CD4-positive, alpha-beta T cell treated with Interleukin-10 for 1 hour (primary cell): ENCODE measurements at places on chromosomes 2 and 18.
A peak's percentile ranks its signal among the peaks of the same experiment; 100 is the strongest.

- no peak for DNase-seq
Observed at GRCh38 chr2:143955401-143956065, 564.4 kb downstream of the ZEB2 start.

- DNase-seq = no peak
Observed at GRCh38 chr2:188170356-188170755, 121.3 kb upstream of the GULP1 start.

GRCh38 chr2:201064797-201065329 is 6.6 kb downstream of the HYCC2 start:
- DNase-seq = no peak

DNA sequence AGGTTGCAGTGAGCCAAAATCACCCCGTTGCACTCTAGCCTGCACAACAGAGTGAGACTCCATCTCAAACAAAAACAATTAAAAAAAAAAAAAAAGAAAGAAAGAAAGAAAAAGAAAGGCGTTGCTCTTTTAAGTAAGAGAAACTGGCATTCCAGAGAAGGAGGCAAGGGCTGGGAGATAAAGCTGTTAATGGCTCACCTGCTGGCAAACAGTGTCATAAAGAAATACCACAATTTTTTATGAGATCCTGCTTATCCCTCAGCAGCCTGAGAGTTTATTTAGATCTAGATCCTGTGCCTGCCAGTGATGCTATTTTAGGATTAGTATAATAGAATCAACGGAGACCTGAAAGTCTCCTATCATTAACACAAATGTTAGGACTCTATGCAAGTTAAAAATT is 16.3 kb downstream of the SLC19A3 start:
- no peak for DNase-seq

GRCh38 chr2:202038471-202039277 is 5.0 kb downstream of the FZD7 start:
- no peak for DNase-seq

- DNase-seq = no peak
Observed at GRCh38 chr2:41151746-41152145, 699.9 kb upstream of the SLC8A1 start.

DNA sequence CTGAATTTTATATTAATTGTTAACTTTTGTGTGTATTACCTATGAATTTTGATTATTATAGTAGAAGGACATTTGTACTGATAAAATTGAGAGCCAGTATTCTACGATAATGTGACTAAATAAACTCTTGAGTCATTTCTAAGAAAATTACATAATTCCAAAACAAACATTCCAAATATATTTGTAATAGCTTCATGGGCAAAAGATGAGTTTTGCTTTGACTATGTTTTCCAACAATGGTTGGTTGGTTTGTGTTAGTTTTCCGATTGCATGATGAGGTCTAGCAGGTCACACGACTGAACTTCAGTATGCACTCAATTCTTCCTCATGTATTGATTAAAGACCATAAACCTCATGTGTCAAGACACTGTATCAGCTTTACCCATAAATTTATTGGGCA is 71.7 kb upstream of the WDR75 start:
- no peak for DNase-seq

DNA sequence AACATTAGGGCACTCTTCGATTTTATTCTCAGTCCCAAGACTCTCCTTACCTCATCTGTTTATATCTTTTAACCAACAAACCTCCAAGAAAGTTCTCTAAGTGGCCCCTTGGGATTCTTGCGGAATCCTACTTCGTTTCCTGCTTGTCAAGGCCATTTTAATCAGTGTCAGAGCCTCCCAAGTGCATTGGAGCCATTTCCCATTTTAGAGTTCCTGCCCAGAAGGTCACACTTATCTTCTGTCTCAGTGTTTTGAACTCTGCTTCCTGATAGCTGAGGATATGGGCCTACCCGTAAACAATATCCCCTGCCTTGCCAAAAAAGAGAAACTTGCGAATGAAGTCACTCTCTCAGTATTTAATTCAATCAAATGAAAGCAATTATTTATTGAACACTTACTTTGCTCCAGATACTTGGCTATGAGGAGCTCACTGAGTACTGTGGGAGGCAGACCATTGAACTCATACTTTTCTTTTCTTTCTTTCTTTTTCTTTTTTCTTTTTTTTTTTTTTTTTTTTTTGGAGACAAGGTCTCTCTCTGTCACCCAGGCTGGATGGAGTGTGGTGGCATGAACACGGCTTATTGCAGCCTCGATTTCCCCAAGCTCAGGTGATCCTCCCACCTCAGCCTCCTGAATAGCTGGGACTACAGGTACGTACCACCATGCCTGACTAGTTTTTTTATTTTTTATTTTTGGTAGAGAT is 5.7 kb upstream of the NOSTRIN start:
- no peak for DNase-seq

- no peak for DNase-seq
Observed at GRCh38 chr2:192140236-192140839, 54.4 kb downstream of the TMEFF2 start.

DNA sequence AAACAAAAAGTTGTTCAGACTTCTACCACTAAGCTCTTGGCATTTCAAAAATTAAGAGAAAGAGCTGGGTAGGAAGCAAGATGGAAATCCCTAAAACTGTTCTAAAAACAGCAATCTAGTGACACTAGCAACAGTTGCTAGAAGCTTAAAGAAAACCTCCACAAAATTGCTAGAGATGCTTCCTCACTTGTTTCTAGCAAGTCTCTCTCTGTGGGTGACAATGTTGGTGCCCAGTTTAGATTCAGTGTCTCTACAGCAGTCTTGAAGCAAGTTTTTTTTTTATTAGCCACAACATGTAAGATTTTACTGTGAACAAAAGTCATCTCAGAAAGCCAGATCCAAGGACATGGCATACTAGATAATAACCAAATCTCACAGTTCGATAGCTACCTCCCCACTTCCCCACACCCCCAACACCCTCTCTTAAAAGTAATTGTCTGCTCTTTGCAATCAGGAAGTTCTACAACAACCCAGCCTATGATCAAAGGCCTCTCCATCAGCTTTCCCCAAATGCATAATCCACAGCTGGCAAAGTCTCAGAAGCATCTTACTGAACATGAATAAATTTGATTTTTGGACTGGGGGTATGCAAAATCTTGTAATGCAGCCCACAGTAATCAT is 70.0 kb downstream of the ANKRD44 start:
- DNase-seq = peak; percentile 54

GRCh38 chr2:112758711-112759110 is 5.7 kb downstream of the CKAP2L start:
- DNase-seq = no peak

DNA sequence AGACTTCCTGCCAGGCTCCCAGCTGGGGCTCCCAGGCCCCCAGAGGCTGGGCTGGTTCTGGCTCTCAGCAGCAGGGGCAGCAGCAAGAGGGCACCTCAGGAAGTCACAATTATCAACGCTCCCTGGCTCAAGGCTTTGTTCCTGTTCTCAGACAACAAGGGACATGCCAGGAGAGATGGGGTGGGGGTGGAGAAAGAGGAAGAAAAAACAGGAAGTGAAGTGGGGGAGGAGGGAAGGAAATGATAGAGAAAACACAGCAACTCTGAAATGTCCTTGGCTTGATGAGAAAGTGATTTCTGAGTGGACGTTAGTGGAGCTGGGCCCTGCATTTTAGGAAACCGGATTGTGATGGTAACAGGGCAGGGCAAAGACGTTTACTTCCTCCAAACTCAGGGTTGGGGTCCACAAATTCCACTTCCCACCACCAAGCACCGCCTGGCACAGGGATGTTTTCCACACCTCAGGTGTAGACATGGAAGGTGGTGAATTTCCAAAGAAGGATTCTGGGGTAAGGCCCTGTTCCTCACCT is 40.4 kb downstream of the CYRIA start:
- DNase-seq = peak; percentile 15

DNA sequence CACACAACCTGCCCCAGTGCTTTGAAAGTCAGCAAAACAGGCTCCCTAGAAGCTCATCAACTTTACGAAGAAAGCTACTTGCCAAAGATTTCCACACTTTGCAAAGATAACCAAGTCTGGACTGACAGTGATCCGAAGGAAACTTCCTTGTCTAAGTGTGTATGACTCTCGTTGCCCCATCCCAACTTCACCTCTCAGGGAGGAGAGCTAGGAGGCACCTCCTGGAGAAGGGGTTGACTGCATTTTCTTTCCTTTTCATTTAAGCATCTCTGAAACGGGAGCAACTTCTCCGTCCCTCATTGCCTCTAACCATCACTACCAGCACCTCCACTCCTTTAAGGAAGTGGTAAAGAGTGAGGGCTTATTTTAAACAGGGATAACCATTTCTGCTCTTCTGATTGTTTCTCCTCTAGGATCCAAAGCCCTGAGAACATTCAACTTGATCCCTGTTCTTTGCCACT is 7.0 kb downstream of the ZEB2 start:
- DNase-seq = no peak

DNA sequence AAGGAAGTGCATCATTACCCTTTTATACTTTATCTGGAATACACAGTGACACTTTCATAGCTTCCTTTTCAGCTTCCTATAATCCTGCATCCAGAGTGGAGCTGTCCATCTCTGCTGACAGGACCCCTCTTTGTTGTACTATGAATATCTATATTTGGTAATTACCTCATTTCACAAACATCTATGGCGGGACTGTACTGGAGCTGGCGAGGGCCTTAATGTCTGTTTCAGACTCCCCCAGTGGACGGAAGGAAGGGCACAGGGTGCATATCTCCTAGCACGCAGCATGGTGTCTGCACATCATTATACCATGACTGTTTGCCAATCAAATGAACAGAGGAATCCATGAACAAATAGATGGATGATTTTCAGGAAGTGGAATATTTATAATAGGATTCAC is 142.3 kb downstream of the SOX11 start:
- no peak for DNase-seq

DNA sequence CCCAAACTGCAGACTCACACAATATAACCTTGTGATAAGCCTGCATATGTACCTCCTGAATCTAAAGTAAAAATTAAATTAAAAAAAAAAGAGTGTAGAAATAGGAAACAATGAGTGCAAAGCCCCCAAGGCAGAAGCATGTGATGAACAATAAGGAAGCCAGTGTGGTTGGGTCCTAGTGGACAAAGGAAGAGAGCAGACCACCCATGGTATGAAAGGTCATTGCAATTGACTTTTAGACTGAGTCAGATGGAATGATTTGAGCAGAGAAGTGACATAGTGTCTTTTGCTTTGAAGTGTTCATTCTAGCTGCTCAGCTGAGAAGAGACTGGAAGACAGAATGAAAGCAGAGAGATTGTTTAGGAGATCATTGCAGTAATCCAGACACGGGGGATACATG is 417.1 kb downstream of the RAD51AP2 start:
- DNase-seq = no peak

DNA sequence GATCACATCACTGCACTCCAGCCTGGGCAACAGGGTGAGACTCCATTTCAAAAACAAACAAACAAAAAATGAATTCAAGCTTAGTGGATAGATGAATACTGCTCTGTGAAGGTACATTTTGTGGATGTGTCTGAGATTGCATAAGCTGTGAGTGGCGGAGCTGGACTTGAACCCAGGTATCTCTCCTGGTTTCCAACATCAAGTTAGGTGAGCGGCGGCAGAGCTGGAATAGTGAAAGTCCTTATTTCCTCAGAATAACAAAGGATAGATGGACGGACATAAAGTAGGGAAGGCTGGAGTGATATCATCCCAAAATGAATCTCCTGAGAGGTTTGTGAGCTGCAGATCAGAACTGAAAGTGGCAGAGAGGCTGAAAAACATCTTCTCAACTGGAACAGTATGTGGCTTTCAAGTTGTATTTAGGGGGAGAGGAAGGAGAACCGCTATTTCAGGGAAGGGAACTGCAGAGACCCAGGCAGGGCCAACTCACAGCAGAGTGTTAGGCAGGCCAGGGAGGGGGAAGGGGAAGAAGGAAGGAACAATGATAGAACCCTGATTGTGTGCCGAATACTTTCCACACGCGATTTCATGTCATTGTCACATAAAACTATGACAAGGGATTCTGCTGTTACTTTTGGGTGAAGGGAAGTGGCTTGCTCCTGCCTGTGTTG is 106.2 kb downstream of the LPIN1 start:
- DNase-seq = no peak

GRCh38 chr2:121723316-121723715 is 13.4 kb downstream of the NIFK start:
- DNase-seq = no peak

DNA sequence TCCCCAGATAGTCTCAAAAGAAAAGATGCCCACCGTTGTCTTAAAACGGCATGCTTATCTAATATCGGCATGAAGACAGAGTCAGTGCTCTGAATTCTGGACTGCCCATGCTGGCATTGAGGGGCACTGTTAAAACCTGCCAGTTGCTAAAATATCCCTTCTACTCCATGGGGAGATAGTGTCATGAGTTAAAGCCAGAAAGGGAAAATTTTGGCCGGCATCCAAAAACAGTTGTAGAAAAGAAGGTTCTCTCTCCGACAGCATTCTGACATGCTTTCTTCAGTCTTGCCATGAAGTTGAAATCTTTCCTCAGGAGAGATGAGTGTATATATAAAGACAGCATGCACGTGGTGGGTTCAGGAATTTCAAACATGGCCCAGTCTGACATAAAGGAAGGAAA is 401.3 kb upstream of the PIK3C3 start:
- no peak for DNase-seq

GRCh38 chr2:59806486-59806885 is 747.0 kb downstream of the BCL11A start:
- no peak for DNase-seq

- DNase-seq = no peak
Observed at GRCh38 chr2:128775914-128776285, 457.2 kb upstream of the HS6ST1 start.

DNA sequence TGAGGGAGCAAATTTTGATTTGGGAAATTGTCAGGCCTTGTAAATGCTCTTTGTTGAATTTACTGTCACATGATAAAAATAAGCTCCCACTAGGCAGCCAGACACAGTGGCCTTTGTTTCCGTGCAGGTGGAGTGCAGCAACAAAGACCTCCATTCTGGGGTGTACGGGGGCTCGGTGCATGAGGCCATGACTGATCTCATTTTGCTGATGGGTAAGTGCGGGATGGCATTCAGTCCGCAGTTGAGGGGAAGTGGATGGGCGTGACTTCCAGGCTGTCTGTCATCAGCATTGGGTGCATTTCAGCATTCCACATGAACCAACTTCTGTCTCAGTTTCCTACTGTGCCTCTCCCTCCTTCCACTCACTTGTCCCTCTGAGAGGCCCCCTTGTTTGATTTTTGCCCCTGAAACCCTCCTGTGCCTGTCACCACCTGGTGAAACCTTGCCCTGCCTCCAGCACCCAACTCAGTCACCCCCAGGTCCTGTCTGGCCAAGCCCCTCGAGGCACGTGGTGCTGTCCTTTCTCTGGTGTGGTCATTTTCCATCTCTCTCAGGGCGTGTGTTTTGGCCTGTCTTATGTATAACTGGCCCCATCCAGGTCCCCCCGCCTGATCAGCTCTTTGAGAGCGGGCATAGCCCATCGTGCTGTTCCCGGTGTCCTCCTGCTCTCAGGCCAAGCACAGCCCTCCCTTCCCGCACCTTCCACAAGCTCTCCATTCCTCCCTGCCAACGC is 16.3 kb downstream of the CNDP2 start:
- no peak for DNase-seq
